ENCODE measurements at places on chromosomes 11 and 22. TPM values are rescaled to one million over a fixed set of nuclear protein-coding genes. Genes with fewer than 3 reads are reported as not detected.

GRCh38 chr11:92225568-92226330 lies 1.1 kb downstream of the FAT3 start:
- DNase-seq, result no peak

- DNase-seq, result no peak
These were observed 25.5 kb upstream of the CAT start for GRCh38 chr11:34413263-34413662.

The E2F8 gene
- total RNA-seq, result 28.2 TPM

The PGR gene
- not detected for total RNA-seq

The KLHL35 gene
- total RNA-seq, result 2.5 TPM

Data from activated T-helper 1 cell treated with anti-CD3 and anti-CD28 coated beads, Interleukin-12 subunit alpha, Interleukin-12 subunit beta, Interleukin-2, Interleukin-4 antibody, amounts not matched to agents 30 ng/mL and 10 ng/mL and 1 ng/mL, durations not matched to agents 14 hours and 24 hours and 36 hours (primary cell).